Transverse colon (tissue), 4 donors: ENCODE measurements at places on chromosomes 5 and 9. TPM values are rescaled to one million over a fixed set of nuclear protein-coding genes. Genes with fewer than 3 reads are reported as not detected.

ARL14EPL gene
- total RNA-seq = not detected

IFNA13 gene
- not detected for total RNA-seq

MTX3 gene
- total RNA-seq = 7.8 TPM

UNC5A gene
- not detected for total RNA-seq

SPATA31A1 gene
- not detected for total RNA-seq

C5orf58 gene
- 0.79 TPM for total RNA-seq

RANBP3L gene
- total RNA-seq = 1.2 TPM

FAM120AOS gene
- total RNA-seq = 84.9 TPM

PRR16 gene
- 9.7 TPM for total RNA-seq

ANKRD34B gene
- total RNA-seq = not detected

FGD3 gene
- 5.2 TPM for total RNA-seq

SKP2 gene
- 6.8 TPM for total RNA-seq

ADGRD2 gene
- total RNA-seq = not detected

CEL gene
- 0.48 TPM for total RNA-seq

CDC25C gene
- 2.8 TPM for total RNA-seq

ADCY2 gene
- 3.3 TPM for total RNA-seq

NUTM2G gene
- not detected for total RNA-seq
